NCI-H1930 (cell line): ENCODE measurements at places on chromosomes 2 and 18.

DNA sequence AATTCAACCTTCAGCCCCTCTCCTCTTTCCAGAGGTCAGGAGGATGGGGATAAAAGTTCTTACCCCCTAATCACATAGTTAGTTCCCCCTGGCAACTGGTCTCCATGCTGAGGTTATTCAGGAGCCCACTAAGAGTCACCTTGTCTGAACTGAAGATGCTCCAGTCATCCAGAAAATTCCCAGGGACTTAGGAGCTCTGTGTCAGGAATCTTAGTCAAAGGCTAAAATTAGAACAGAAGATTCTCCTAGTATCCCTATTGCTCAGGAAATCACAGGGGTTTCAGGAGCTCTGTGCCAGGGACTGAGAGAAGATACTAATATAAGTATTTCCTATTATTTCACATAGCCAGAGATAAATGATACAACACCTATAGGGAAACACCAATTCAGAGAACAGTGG, 37.3 kb upstream of the LONRF2 start:
- no peak for DNase-seq

DNA sequence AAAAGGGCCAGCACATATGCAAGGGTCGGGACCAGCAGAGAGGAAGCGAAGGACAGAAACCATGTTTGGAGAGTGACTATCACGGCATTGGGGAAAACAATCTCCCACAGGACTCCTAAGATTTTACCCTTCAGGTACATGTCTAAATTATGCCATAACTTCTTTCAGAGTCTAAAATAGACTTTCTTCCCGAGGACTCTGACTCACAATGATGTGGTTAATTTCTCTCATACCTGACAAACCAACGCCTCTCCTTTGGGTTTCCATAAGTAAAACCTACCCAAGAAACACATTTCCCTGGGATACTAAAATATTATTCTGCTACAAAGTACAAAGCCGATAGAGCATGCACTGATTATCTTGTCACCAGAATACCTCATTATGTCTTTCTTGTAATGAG, 127.8 kb upstream of the NETO1 start:
- no peak for DNase-seq

DNA sequence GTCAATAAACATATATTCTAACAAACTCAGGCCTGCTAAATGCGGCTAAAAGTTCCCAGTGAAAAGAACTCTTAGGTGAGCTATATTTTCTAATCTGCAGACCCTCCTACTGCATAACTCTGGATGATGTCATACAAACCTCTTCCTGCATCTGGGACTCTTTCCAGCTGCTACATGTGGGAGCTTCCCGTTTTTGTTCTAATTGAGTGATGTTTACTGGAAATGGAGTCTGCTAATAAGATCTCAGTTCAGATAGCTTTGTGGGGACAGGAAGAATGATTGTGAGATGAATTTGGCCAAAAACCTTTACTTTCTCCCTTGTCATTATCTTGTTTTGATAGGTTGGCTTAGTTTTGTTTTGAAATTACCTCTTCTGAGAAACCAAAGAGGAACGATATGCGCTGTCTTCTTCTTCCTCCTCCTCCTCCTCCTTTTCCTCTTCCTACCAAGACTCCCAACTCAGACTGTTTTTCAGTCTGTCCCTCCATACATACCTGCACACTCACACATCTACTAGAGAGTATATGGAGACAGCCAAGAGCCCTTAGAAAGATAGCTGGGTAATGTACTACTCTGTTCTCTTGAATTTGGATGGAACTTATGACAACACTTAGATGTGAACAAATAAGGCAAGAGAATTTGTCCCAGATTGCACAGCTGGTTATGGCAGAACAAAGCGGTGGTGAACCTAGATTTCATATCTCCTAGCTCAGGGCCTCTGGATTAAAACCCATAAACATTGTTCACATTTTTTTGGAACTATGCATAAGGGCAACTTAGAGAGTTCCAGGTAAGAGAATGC, 39.8 kb upstream of the AAK1 start:
- no peak for DNase-seq

DNA sequence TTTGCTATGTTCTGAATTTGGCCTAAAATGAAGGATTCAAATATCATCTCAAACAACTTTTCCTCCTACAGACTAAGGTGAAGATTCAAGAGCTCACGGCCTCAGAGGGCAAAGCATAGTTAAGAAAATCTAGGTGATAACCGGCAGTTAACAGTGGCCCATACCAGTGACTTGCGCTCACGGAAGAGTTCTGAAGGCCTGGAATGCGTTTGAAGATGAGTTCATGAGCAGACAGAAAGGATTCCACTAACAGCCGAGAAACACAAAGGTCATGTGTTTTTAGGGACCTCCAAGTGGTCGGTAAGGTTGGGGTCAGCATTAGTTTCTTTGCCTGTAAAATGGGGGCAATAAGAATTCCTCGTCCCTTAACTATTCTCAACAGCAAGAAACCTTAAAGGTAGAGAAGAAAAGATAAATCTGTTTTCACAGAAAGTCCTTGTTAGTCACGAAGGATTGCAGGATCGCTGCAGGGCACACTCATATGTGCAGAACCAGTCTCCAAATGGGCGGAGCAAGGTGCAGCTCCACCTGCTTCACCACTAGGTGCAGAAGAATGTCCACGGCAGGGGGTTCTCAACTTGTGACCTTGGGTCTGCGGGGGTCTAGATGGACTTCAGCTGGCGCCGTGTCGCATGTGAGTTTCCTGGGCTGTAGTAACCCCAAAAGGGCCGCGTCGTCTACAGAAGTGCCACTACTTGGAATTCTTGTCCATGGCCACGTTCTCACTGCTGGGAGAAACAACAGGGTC, 708 bp upstream of the RPIA start:
- DNase-seq = no peak

- no peak for DNase-seq
Measured at GRCh38 chr2:19078709-19079108, 279.7 kb downstream of the OSR1 start.
